ENCODE measurements at places on chromosomes 4 and X.

GRCh38 chrX:145773006-145773405 is 44.6 kb upstream of the SLITRK2 start:
- no peak for DNase-seq

- no peak for DNase-seq
These were observed 20.5 kb upstream of the CBR4 start for GRCh38 chr4:169030562-169030982.

- no peak for DNase-seq
These were observed 37.0 kb downstream of the HTT start for GRCh38 chr4:3111461-3111860.

GRCh38 chr4:61805227-61805626 is 605.1 kb downstream of the ADGRL3 start:
- no peak for DNase-seq

GRCh38 chrX:47380268-47380667 is 9.9 kb downstream of the ZNF157 start:
- peak; percentile 66 for DNase-seq

GRCh38 chr4:138655985-138656384 is 359.6 kb upstream of the NOCT start:
- no peak for DNase-seq

DNA sequence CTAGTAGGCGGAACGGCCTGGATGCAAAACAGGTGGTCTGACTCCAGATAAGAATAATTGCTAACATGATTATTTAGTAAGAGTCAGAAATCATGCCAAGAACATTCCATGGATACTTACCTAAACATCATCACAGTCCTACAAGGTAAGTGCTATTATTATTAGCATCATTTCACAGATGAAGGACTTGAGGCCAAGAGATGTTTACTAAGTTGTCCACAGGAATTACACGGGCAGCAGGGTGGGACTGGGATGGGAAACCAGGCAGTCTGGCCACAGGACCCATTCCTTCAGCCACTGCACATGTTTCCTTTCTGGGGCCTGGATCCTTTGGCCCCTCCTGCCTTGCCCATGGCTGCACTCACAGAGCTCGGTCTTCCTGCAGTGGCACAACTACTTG is 48.3 kb downstream of the ANAPC4 start:
- DNase-seq: no peak

DNA sequence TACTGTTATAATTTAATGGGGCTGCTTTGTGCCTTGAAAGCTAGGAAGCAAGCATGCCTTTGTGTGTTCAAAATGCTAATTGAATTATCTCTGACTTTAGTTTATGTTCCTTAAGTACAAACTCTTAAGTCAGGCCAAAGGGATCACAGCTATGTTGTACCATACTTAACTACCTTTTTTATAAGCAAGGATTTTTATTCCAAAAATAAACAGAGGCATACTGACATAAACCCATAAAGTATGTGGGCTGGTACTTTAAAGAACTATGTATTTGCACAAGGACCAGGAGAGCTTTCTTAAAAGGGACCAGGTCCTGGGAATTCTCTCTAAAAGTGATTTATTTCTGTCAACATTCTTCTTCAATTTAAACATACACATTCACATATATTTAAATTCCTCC is 57.8 kb upstream of the HCCS start:
- no peak for DNase-seq

GRCh38 chr4:3864742-3865721 is 98.8 kb downstream of the ADRA2C start:
- no peak for DNase-seq

DNA sequence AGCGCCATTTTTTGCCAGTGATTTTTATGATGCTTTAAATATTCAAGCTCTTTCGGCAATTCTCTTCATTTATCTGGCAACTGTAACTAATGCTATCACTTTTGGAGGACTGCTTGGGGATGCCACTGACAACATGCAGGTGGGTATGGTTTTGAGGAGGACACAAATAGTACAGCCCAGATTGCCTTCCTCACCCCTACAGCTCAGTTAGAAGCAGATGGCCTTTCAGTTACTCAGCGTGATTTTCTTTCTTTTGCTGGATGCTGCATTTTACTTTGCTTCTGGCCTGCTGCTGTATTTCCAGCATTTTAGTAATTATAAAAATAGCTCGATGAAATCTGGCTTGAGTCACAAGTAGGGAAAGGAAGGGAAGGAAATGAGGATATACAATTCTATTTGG is 114.7 kb downstream of the SLC4A4 start:
- no peak for DNase-seq

DNA sequence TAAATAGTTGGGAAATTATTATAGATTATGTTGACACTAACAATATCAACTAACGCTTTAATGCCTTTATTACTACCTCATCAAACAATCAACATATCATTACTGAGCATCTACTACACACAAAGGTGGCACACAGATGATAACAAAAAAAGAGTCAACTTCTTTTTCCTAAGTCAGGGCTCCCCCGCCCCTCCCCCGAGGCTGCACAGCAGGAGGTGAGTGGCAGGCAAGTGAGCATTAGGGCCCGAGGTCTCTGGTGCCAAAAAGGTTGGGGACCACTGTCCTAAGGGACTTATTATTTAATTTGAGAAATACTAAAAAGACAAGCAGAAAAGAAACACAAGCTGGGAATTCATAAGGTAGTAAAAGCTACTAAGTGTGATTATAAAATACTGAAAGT is 50.3 kb upstream of the MCF2 start:
- DNase-seq: no peak

DNA sequence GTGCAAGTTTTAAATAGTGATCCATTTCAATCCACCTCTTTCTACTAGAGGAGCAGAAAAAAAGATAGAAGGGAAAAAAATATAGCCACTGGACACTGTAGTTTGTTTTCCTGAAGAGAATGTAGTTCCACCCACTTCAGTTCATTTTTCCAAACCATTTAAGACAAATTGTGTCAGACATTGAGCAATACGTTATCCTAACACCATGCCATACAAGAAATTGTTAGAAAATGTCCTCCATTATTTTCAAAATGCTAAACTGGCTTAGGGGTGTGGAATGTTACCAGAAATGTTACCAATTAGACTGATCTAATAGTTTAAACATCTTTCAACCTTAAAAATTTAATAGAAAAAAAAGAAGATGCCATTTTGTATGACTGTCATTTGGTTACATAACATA is 48.6 kb upstream of the ETNPPL start:
- no peak for DNase-seq

DNA sequence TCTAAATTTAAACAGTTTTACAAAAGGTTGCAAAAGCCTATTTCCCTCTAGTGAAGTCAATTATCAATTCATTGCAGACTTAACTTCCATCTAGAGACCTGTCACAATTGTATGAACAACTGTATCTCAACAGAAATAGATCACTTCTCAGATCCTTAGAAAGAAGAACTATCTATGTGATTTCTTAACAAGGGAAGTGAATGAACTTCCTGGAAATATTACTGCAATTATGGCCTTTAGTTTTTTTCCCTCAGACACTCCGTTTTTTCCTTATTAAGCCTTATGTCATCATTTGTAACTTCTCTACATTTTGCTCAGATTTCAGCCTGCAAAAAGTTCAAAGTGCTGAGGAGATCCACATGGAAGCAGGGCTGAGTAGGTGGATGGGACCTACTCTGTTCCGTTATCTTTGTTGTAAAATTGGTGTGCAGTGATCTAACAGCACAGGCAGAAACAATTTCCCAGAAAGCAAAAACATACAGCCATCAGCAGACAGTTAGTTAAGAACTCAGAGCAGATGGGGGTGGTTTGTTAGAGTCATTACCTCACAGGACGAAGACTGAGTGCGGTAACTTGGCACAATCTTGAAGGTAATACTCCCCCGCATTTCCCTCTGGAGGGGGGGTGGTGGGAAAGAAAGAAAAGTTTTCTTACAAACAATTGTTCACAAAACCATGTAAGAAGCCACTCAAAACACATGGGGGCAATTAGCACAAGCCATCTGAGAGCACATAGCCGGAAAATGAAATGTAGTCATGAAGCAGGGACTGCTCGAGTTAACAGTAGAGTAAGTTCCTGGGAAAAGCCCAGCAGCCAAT is 112.3 kb downstream of the NYX start:
- DNase-seq: peak; percentile 39

DNA sequence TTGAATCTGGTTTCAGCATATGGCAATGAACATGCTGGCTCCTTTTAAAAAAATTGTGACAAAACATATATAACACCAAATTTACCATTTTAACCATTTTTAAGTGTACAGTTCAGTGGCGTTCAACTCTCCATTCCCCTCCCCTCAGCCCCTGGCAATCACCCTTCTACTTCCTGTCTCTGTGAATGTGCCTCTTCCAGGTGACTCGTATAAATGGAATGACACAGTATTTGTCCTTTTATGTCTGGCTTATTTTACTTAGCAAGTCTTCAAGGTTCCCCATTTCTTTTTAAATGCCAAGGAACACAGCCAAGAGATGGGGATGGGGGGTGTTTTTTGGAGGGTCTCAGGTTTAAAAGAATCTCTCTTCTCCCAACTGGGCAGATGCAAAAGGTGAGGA is 35.4 kb upstream of the BCLAF3 start:
- DNase-seq: no peak
